ENCODE measurements at places on chromosomes 6 and 20. TPM values are rescaled to one million over a fixed set of nuclear protein-coding genes. Genes with fewer than 3 reads are reported as not detected.

Gene RALY
- 102 TPM for total RNA-seq

Gene TRMT6
- total RNA-seq = 11.1 TPM

Gene DTD1
- total RNA-seq = 89.0 TPM

Gene LY6G6D
- total RNA-seq = 0.90 TPM

Gene KDM1B
- total RNA-seq = 11.6 TPM

Gene CST2
- not detected for total RNA-seq

Gene ASIP
- total RNA-seq = not detected

DNA sequence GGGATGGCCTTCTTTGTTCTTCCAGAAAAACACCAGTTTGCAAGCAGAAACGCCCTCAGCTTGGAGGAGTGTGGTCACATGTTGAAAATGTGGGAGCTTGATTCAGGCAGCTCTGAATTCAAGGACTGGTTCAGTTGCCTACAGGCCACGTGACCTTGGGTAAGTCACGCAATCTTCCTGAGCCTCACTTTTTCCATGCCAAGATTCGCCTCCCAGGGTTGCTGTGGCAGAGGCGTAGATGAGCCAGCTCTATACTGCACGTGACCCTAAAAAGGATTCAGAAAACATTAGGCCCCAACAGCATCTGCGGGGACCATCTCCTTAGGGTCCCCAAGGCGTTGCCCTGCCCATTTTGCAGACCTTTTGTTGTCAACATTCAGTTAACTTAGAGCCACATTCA lies 112.0 kb upstream of the SNX9 start:
- DNase-seq = no peak

GRCh38 chr6:135088818-135089809 lies 34.5 kb upstream of the HBS1L start:
- DNase-seq = peak; percentile 18

- DNase-seq = no peak
Observed at GRCh38 chr6:151497905-151498304, 4.1 kb downstream of the CCDC170 start.

DNA sequence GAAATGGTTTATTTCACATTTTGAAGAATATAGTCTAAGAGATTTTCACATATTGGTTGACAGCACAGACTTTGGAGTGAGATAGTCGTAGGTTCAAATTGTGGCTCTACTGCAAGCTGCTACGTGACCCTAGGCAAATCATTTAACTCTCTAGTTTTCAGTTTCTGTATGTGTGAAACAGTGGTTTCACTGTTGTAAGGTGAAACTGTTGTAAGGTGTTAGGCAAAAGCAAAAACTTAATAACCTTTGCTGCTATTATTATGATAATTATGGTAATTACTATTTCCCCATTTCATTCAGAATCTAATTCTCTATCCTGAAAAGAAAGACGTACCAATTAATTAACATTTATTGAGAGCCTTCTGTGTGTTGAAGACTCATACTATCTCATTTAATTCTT lies 144.2 kb downstream of the REV3L start:
- no peak for DNase-seq

GRCh38 chr6:56764081-56764566 lies 121.4 kb upstream of the DST start:
- peak; percentile 27 for DNase-seq

GRCh38 chr6:125363039-125363823 lies 61.5 kb upstream of the HDDC2 start:
- peak; percentile 91 for DNase-seq

DNA sequence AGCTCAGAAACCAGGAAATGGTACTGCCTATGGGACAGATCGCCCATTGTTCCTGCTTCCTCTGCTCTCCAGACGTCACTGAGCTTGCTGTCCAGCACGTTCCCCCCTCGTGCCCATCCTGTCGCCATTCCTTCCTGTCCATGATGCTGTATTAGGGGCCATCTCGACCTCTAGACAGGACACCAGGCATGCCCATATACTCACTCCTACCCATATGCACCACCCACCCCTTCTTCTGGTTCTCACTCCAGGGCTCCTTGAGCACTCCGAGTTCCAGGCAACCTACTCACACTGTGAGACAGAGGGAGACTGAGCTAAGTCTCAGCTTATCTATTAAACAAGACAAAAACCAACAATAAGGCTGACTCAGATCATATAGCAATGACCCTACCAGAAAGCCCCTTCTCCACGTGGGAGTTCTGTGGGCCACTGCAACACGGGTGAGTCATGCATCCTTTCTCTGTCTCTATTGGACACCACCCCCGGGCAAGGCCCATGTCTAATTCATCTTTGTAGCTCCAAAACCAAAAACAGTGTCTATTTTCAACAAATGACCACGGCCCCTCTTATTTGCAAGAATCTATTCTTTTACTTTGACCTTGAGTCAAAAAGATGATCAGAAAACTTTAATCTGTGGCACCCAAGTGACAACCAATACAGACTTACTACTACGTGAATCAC lies 65.7 kb downstream of the PSMG4 start:
- no peak for DNase-seq

DNA sequence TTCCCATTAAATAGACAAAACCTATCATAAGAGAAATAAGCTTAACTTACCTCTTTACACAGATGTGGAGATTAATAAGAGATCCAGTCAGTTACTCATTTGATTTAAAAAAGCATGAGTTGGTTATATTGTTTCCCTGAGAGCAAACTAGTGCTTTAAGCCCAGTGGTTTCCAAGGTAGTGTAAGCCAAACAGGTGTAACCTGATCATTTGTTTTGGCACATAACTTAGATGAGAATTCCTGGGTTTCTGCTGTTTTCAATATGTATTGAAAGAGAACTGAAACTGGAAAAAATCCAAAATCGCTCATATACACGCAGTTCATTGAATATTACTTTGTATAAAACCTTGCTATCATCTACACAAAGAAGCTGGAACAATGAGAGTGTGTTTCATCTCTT lies 30.5 kb upstream of the SMIM8 start:
- DNase-seq = no peak

DNA sequence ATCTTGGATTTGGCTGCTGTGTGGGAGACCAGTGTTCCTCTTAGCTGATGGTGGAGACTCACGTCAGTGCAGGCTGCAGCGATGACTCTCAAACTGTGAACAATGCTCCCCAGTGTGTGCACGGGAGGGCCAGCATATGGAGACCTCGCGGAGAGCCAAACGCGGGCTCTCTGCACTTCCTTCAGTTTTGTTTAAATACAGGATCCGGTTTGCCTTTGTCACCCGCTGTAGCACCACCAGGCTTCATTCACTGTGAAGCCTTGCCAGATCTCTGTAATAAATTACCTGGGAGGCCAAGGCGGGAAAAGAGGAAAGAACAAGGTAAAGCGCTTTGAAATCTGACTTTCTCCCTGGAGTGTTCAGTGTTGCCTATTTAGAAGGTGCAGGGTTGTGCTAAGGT lies 30.7 kb upstream of the TMEM14A start:
- DNase-seq = no peak

DNA sequence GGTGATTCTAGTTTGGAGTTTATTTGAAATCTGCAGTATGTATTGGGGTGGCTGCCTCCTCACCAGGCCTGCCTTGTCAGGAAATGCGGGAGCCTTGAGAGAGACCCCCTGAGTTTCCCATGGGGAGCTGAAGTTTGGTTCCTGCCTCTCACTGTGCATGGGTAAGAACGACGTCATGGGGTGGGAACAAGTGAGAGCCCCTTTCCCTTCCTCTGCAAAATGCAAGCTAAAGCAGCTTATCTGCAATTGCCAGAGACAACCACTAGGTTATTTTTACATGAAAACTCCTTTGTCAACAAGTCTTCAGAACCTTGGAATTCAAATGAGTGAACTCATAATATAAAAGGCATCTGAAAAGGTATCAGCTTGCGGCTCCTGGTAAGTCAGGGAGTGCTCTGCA lies 58.4 kb downstream of the TMEM170B start:
- peak; percentile 31 for DNase-seq

DNA sequence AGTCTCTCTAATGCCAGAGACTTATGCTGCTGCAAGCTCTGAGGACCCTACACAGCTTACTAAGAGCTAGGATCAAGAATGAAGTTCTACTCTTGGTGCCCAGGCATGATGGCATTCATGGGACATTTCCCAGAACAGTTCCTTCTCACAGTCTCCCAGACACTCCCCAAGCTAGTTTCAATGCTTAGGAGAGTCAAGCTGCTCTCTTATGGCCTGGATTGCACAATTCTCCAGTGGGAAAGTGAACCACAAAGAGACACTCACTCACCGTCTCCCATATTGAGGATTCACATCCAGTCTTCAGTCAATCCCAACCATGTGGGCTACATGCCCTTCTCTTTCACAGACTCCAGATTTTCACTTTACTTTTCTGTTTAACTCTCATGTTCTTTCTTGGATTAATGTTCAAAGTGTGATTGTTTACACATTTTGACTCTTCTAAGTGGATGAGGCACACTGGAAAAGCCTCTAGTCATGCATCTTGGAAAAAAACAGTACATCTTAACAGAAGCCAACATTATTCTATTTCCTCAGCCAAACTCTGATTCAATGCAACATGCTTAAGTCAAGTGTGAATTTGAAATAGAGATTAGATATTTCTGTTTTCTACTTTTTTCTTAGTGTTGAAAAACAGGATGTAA lies 447.8 kb upstream of the BTBD3 start:
- DNase-seq = no peak

DNA sequence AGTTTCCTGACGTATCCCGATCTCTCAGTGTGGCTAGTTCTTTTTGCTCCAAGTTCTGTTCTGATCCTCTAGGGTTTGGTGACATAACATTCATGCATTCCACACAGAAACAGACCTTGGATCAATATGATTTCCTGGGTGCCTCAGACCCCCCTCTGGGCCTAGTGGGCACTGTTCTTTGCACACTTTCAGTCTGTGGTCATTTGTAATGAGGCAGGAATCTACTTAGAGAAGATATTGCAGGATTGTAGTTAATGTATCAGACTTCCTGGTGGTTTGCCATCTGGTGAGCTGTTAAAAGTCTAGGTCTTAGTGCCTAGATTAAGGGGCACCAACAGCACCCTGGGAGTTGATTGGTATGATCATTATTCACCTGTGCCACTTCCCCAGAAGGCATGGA lies 7.5 kb downstream of the BEND6 start:
- no peak for DNase-seq

DNA sequence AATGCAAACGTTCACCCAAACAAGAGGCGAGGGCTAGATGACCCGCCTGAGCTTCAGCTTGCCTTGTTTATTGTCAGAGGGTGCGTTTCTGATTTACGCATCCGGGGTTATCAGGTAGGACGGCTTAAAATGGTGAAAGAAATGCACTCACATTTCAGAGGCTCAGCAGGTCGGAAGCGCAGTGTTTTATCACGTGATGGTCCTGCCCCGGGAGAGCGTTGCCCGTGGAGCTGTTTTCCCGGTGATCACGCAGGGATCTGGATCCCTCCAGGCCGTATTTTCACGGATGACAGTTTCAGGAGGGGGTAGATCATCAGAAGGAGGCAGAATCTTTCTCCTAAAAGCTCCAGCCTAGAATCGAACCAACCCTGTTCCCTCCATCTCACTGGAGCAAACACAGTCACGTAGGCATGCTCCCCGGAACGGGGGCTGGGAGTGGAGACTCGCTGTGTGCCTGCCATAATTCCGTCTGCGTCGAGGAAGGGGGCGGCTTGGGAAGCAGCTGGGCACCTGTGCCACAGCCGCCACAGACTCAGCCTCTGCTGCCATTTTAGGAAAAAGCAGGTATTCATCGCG lies 121.7 kb downstream of the SMOC2 start:
- no peak for DNase-seq

GRCh38 chr20:44997668-44998067 lies 31.4 kb downstream of the STK4 start:
- DNase-seq = no peak

GRCh38 chr6:151284548-151285017 lies 44.8 kb downstream of the AKAP12 start:
- no peak for DNase-seq

- no peak for DNase-seq
Observed at GRCh38 chr6:9370480-9370879, 935.1 kb upstream of the SLC35B3 start.

- DNase-seq = peak; percentile 36
Observed at GRCh38 chr6:27290065-27290849, 21.8 kb downstream of the POM121L2 start.

DNA sequence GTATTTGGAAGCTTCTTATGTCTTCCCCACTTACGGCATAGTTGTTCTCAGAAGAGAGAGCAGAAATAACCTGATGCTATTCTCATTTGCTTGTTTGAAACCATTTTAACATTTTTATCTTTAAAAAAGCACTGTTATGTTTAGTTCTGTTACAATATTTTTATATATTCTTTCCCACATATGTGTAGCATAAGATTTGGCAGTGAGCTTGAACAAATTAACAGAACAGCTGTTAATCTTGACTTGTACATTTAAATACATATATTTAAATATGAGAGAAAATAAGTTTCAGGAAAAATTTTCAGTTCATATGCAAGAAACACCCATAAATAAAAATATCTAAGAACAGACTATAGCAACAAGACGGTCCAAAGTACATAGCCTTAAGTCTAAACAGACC lies 431.7 kb upstream of the IRAK1BP1 start:
- DNase-seq = no peak

GRCh38 chr6:227812-228338 lies 64.4 kb upstream of the DUSP22 start:
- DNase-seq = no peak

Measured in neural progenitor cell (in vitro differentiated cells).